Stimulated activated CD4-positive, alpha-beta T cell treated with anti-CD3 and anti-CD28 coated beads, Interleukin-15, amount 100 ng/mL, for 1 hour (primary cell): ENCODE measurements at places on chromosomes 1 and 21.
A peak's percentile ranks its signal among the peaks of the same experiment; 100 is the strongest.

GRCh38 chr21:39003982-39004633 lies 179.1 kb downstream of the PSMG1 start:
- no peak for DNase-seq

- DNase-seq, result no peak
Measured at GRCh38 chr1:39852876-39853275, 30.4 kb downstream of the TRIT1 start.

DNA sequence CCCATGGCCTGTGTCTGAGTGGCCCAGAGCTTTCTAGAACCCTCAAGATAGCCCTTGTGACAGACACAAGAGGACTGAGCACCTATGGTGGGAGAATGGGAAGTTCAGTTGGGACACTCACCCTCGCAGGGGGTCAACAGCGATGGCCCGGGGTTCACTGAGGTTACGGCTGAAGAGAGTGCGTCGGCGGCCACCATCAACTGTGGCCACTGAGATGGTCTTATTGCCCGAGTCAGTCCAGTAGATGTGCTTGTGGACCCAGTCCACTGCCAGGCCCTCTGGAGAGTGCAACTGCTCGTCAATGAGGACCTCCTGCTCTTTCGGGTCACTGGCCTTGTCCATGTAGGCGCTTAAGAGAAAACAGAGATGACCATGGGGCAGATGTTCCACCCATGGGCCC lies 25.7 kb upstream of the MAGOH start:
- no peak for DNase-seq

- no peak for DNase-seq
Measured at GRCh38 chr1:230270559-230271281, 155.4 kb downstream of the PGBD5 start.

DNA sequence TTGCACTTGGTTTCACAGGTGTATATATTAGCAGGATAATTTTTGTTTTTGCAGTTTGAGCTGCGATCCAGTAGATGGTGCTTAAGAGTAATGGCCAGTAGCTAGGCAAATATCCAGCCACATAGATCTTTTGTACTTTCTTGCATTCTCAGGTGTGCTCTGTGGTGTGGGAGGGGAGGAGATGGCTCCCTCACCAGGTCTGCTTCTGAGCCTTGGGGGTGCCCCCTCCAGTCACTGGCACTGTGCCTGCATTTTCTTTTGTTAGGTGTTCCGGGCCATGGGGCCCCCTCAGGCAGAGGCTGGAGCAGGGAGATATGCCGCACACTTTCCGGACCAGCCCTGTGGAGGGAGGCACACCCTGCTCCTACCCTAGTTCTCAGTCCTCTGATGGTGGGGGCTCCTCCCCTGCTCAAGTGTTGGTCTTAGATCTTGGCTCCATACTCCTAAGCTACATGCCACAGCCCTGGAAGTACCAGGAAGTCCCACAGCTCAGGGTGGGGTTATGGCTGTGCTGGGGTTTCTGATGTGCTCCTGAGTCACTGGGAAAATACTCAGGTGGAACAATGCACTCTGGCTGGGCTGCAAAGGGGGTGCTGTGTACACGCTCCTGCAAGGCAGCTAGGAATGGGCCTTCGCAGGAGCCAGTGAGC lies 197.6 kb upstream of the DMRTA2 start:
- DNase-seq, result no peak

DNA sequence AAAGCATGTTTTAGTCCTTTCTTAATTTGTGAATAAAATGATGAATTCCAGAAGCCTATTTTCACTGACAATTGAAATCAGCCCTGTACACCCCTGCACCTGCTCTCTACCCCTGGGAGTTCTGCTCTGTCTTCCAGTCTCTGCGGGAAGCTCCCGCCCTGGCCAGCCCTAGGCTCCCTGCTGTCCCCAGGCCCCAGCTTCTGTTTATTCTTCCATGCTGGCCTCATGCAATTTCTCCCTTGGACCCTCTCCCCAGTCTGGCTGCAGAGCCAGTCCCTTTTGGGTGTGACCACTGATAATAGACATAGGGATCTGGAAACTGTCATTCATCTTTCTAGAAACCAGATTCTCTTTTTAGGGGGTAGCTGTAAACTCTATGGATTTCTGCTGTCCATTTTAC lies 258.6 kb downstream of the GRIK3 start:
- DNase-seq, result no peak

GRCh38 chr1:161182214-161182613 lies 4.9 kb upstream of the B4GALT3 start:
- DNase-seq, result peak; percentile 31

- DNase-seq, result no peak
Measured at GRCh38 chr1:116580446-116581322, 9.9 kb upstream of the CD58 start.

- DNase-seq, result no peak
Measured at GRCh38 chr1:18326211-18326897, 154.4 kb upstream of the KLHDC7A start.

DNA sequence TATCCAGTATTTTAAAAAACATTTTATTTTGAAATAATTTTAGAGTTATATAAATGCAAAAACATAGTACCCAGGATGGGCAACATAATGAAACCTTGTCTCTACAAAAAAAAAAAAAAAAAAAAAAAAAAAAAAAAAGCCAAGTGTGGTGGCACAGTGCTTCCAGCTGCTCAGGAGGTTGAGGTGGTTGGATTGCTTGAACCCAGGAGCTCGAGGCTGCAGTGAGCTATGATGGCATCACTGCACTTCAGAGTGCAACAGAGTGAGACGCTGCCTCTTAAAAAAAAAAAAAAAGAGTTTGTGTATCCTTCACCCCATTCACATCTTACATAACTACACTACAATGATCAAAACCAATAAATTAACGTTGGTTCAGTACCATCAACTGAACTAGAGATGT lies 115.6 kb upstream of the KIF26B start:
- DNase-seq, result no peak

- peak; percentile 12 for DNase-seq
Measured at GRCh38 chr1:31764312-31765040, at the start of gene ADGRB2. ADGRB2 (minus strand) TSS chr1:31764340; CDS start chr1:31757221, 7,119 bp downstream.

GRCh38 chr1:26112407-26112775 lies 767 bp downstream of the PDIK1L start:
- DNase-seq, result no peak

DNA sequence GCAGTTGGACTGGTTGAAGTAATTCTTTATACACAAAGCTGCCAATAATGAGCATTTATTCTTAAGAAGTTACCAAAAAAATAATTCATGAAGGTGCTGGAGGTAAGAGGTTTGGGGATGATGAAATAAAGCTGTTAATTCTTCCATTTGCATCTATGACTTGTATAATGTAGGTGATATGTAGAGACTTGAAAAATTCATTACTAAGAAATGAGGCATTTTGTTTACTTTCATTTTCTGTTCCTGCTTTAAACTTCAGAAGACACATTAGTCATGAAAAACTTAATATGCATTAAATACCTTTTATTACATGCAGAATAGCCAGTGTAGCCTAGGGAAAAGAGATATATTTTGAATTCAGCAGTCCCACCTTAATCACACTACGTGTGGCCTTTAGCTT lies 214.2 kb downstream of the SLC44A5 start:
- DNase-seq, result no peak

DNA sequence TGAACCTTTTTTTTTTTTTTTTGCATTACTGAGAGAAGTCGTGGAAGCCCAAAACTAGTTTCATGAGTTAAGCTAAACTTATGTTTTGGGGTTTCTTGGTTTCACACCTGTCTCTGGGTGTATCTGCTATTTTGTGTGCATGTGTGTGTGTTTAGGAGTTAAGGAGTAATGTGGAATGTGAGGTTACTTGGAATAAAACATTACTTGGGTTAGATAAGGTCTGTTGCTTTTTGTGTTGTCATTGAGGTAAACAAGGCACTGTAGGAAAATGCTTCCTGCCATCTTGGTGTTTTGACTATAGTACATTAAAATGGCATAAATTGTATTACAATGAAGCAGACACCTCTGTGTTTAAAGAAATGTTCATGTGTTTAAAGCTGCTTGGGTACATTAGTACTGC lies 2.9 kb downstream of the TENT5C start:
- DNase-seq, result no peak

- no peak for DNase-seq
Measured at GRCh38 chr1:61182049-61182448, 99.7 kb downstream of the NFIA start.

- DNase-seq, result no peak
Measured at GRCh38 chr1:196723325-196724185, 51.1 kb upstream of the CFHR3 start.

DNA sequence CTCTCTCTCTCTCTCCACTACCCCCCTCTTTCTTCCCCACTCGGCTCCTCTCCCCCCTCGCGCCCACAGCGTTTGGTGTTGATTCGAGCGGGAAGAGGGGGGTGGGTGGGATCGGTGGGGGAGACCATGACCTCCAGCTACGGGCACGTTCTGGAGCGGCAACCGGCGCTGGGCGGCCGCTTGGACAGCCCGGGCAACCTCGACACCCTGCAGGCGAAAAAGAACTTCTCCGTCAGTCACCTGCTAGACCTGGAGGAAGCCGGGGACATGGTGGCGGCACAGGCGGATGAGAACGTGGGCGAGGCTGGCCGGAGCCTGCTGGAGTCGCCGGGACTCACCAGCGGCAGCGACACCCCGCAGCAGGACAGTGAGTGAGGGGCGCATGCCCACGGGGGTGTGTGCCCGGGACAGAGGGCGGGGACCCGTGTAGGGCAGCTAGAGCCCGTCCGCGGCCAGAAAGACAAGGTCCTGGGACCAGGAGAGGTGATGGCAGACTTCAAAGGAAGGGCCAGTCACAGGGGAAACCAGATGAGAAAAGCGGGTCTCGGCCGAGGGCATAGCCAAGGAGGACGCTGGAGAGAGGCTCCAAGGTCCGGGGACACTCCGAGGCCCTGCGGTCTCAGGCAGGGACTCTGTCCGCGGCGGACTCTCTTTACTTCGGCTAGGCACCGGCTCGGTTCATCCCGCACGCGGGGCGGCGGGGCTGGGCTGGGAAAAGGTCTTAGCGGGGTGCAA lies at the start of gene PRRX1:
Gene PRRX1 (plus strand): TSS at position 39 of the 735 bp plus-strand sequence. CDS start 88 bp downstream, at position 127.
- no peak for DNase-seq

DNA sequence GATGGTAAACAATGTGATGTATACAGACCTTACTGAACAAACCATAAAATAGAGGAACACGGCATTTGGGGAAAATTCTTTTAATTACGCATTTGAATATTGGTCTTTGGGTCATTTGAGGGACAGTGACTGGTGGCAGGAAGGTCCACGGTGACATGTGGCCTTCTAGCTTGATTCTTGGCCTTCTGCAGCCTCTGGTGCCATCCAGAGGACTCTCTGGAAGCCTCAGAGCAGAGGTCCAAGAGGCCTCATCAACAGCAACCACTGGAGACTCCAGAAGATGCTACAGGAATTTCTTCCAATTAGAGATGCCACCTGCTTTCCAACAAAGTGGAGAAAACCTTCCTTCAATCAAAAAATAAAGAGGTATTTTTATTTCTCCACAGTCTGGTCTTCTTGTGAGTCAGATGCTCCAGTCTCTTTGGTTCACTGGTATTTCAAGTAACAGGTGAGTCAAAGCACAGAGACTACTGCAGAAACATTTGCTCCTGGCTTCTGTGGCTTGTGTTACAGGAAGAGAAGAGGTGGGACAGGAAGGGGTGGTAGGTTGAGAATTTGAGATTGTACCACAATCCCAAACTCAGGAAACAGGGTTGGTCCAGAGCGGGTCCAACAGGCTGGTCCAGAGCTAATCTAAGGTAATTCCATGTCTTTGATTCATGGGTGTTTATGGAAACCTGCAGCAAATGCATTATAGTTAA lies 2.7 kb upstream of the F5 start:
- DNase-seq, result no peak

GRCh38 chr1:28950449-28950848 lies 36.1 kb downstream of the EPB41 start:
- DNase-seq, result no peak

DNA sequence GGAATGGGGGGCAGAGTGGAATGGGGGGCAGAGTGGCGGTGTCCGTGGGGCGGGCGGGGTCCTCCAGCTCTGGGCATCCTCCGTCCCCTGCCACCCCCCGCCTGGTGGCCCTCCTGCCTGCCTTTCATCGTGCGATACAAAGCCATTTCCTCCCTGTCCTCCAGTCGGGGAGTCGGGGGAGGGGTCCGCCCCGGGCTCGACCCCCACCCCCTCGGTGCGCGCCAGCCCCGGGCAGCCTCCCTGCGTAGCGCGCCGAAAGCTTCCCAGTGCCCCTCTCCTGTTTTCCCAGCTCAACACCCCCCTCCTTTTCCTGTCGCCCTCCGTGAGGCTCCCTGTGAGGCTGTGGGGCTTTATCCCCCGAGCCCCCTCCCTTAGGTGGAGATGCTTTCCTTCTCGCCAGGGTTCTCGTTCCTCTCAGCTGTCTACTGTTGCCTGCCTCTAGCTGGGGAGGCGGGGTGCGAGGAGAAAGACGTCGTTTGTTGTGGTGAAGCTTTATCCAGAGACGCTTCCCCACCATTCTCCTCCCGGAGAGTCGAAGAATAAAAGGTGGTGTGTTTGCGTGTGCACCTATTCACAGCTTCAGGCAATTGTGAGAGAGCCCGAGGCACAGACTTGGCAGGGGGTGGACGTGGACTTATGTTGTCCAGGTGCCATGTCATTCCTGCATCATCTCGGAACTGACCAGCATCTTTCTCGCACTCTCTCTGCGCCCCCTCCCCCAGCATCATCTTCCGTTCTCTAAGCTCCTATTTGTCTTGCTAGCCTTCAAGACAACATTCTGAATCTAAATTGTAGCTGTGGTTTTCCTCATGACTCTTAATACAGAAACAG lies 848 bp downstream of the DNM3 start:
- no peak for DNase-seq

GRCh38 chr1:25683731-25684130 lies 67.1 kb downstream of the MAN1C1 start:
- DNase-seq, result no peak

DNA sequence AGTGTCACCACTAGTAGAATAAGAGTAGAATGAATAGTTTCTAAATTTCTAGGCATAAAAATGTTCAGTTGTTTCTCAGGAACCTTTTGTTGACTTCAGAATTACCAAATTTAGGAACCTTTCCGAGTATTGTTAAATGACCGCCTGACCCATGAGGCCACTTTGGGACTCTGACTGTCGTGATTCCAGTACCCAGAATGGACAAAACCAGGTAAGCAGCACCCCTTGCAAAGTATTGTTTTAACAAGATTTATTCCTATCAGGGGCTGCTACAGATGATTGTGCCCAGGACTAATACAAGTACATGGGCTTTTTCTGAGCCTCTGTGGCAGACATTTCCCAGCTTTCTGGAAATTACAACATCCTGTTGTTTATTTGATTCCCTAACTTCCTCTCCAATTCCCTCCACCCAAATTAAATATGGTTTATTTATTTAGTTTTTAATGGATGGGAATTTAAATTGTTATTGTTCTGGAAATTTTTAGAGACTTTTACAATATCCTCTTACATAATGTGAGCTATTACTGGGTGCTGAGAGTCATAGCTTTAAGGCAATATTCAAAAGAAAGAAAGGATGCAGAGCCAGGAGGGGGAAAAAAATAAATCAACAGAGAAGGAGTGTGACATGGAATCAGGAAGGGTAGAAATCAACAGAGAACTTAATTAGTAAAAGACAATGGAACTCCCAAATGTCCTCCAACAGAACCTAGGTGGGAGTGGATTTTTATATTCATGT lies 37.4 kb upstream of the NTPCR start:
- DNase-seq, result no peak

- DNase-seq, result no peak
Measured at GRCh38 chr21:31317688-31318087, 26.4 kb downstream of the TIAM1 start.

GRCh38 chr1:98110674-98111073 lies 189.8 kb upstream of the DPYD start:
- no peak for DNase-seq

GRCh38 chr1:225596736-225597135 lies 56.2 kb downstream of the ENAH start:
- DNase-seq, result no peak

GRCh38 chr1:94413311-94413710 lies 4.9 kb upstream of the ABCD3 start:
- DNase-seq, result no peak

- DNase-seq, result no peak
Measured at GRCh38 chr1:71228742-71229365, 148.0 kb upstream of the ZRANB2 start.
